ENCODE measurements at places on chromosomes 6 and 20. TPM values are rescaled to one million over a fixed set of nuclear protein-coding genes. Genes with fewer than 3 reads are reported as not detected.
A peak's percentile ranks its signal among the peaks of the same experiment; 100 is the strongest.

The SLC25A27 gene
- 19.1 TPM for polyA plus RNA-seq

The FKBP1C gene
- polyA plus RNA-seq, result 1.6 TPM

DNA sequence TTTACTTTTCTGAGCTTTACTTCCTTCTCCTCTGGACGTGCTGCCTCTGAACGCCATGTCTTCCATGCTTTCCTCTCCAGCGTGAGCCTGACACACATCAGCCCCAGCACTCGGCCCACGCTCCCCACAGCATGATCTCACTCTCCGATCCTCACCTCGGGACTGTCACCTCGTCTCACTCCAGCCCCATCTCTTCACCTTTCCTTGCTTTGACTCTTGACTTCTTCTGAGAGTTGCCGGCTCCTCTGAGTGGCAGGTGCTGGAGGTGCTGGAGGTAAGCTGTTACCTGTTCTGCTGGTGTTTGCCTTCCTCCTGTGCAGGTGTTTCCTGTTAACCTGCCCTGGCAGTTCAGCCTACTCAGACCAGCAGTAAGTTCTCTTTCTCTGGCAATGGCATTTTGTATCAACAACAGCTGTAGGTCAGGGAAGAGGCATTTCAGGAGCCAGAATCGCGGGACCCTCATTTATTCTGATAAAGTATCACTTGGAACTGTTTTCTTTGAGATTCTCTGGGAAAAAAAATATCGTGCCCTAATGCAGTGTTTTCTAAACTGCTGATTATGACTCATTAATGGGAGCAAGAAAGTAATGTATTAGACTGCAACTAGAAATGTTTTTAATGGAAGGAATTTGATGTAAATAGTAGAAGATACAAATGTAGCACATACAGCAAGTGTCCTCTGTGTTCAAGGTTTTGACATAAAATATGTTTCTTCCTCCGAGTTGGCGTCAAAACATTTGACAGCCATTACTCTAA is 106.5 kb downstream of the ARID1B start:
- DNase-seq, result no peak

The EFCAB8 gene
- polyA plus RNA-seq, result not detected

The SMPD2 gene
- polyA plus RNA-seq, result 14.7 TPM

The DYNLT2 gene
- polyA plus RNA-seq, result 2.6 TPM

The CST5 gene
- not detected for polyA plus RNA-seq

GRCh38 chr6:16486661-16487060 is 248.3 kb downstream of the GMPR start:
- no peak for DNase-seq

The HLA-DQB2 gene
- 1.7 TPM for polyA plus RNA-seq

DNA sequence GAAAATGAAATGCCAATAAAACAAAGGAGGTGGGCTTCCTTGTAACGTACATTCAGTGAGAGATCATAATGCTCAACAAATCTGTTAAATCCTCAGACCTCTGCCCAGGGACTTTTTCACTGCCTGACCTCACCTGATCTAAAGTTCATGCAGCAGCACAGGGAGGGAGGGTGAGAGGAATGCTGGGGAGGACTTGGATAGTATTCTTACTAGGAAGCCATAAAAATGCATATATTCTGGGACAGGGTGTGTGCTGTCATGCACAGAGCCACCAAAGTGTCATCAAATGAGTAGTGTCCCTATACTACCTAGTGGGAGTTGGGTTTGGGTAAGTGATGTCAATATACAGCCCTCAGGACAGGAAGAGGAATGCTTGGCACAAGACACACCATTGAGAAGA is 32.6 kb downstream of the CLIC5 start:
- no peak for DNase-seq

The MOXD1 gene
- polyA plus RNA-seq, result 11.6 TPM

DNA sequence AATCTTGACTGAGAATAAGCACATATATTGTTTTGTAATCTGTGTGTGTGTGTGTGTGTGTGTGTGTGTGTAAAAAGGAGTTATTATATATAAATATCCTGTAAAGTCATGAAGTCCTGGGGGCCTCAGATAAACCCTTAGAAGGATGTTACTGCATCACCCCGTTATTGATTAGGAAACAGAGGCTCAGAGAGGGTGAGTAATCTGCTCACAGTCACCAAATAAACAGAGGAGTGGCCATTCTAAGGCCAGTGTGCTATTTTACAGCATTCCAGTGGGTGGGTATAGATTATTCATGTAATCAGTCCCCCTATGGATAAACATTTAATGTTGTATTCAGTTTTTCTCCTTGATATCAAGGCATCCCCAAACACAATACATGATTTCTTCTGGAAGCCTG is 87.1 kb downstream of the CDC5L start:
- DNase-seq, result no peak

The SNAP25 gene
- 1.4 TPM for polyA plus RNA-seq

- DNase-seq, result peak; percentile 82
Observed at GRCh38 chr6:5996714-5997419, 9.9 kb downstream of the NRN1 start.

DNA sequence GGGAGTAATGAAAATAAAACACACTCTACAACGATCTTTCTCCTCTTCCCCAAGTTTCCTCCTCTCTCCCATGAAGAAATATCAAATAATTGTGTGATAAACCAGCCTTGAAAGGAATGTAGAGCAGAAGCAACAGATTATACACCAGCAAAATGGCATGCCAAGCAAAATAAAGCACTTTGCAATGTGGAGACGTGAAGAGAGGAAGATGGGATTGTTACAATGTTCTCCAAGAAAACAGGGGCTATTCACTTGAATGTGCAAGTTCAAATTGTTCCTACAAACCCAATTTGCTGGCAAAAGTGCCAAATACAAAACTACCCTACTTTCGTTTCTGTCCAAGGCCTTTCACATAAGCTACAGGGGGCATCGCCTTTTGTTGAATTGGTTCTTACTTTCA is 185.1 kb downstream of the PDE7B start:
- DNase-seq, result no peak

DNA sequence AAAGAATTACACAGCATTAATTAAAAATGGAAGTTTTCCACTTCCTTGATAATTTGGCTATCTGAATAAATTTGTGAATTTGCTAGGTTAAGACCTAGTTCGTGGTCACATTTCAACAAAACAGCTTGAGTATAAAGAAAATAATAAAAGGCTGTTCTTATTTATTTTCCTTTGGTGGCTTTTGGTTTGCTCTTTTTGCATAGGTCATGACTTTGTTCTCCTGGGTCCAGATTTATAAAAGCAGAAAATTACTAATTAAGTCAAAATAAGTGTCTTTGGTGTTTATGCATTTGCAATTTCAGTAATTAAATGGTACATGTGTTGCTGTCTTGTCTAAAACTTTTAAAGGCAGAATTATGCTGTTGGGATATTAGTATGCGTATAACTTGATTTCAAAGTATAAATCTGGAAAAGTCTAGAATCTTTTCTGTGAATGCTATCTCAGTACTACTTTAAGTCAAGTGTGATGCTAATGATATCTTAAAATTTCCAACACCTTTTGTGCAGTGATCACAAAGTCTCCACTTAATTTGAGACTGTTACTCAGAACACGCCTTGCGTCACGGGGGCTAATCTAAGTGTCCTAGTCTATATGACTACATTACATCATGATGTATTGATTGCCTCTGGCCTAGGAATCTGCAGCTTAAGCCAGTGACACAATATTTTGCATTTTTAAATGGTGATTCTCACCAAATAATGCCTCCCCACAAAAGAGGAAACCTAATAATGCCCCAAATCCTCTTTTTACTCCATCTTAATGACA is 41.0 kb downstream of the GNAS start:
- DNase-seq, result peak; percentile 22

The OR2B6 gene
- not detected for polyA plus RNA-seq

The OR2J3 gene
- polyA plus RNA-seq, result not detected

- DNase-seq, result no peak
Observed at GRCh38 chr6:83464381-83465140, 33.7 kb upstream of the ME1 start.
